ENCODE measurements at places on chromosomes 7 and 10.

- no peak for DNase-seq
Measured at GRCh38 chr7:116455499-116455898, 44.0 kb upstream of the CAV2 start.

GRCh38 chr7:100584054-100584682 is 1.8 kb downstream of the LRCH4 start:
- no peak for DNase-seq

DNA sequence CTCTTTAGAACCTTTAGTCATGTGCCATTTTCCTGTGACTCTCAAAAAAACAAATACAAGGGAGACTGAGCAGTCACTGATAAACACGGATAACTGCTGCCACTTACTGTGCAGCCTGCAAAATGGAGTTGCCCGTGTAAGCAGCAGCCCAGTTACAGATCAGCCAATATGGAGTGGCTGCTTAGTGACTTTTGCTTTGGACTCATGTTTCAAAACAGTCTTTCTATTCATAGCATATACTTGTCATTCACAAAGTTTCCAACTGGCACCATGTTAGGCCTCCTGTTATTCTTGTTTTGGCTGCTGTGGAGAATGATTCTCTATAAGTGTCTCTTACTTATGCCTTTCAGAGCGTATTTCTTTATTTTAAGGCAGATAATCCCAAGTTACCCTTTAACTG is 3.0 kb downstream of the FAM204A start:
- DNase-seq = no peak

DNA sequence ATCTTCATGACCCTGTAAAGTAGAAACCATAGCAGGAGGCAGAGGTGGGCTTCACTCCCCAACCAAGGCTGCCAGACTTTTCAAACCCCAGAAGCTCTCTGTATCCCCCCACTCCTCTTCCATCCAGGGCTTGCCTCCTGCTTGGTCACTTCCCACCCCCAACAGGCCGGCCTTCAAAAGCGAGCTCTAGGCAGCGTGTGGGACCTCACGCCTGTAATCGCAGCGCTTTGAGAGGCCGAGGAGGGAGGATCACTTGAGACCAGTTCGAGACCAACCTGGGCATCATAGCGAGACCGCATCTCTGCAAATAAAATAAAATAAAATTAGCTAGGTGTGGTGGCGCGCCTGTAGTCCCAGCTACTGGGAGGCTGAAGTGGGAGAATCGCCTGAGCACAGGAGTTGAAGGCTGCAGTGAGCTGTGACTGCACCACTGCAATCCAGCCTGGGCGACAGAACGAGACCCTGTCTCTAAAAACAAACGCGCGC is 743 bp upstream of the POR start:
- no peak for DNase-seq

GRCh38 chr7:17374654-17375053 is 76.2 kb downstream of the AHR start:
- no peak for DNase-seq

- no peak for DNase-seq
Measured at GRCh38 chr7:107104801-107105200, 60.3 kb downstream of the PRKAR2B start.

GRCh38 chr7:122790591-122790990 is 87.9 kb upstream of the RNF148 start:
- no peak for DNase-seq

DNA sequence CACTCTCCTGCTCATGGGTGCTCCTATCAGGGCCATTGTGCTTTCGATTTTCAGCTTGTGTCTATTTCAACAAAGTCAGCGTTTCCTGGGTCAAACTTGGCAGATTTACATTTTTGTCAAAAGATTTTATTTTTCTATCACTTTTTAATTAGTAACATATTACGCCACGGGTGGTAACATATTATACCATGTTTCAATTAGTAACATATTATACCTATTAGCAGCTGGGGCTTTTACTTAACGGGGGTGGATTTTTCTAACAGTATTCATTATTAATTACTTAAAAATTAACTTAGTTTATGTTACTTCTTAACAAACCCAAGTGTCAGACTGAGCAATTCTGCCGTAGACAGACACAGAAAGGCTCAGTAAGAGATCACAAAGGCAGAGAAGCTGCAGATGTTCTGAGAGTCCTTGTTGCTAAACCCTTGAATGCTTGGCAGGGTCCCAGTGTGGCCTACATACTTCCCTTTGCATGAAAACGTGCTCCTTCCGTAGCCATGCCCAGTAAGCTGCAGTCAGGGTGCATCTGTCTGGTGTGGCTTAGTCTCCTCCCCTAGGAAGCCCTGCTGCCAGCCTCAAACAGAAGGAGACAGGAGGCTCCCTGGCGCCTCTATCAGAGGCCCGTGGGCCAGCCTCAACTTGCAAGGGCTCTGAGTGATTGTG is 263.1 kb upstream of the CXCL12 start:
- no peak for DNase-seq

DNA sequence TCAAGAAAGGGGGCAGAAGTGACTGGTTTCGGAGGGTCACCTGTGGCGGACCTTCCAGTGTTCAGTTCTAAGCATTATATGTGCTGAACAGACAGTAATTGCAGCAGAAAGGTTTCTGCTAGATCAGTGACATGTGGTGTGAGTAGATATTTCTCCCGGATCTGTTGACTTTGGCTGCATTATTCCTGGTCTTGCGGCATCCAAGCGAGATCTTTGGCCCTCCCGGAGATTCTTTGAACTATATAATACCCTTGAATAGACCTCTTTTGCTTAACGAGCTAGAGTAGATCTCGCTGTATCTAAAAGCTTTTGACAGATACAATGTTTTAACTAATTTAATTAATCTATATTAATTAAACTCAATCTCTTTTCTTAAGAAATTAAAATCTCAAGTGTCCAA is 99.8 kb downstream of the PTN start:
- DNase-seq = no peak

DNA sequence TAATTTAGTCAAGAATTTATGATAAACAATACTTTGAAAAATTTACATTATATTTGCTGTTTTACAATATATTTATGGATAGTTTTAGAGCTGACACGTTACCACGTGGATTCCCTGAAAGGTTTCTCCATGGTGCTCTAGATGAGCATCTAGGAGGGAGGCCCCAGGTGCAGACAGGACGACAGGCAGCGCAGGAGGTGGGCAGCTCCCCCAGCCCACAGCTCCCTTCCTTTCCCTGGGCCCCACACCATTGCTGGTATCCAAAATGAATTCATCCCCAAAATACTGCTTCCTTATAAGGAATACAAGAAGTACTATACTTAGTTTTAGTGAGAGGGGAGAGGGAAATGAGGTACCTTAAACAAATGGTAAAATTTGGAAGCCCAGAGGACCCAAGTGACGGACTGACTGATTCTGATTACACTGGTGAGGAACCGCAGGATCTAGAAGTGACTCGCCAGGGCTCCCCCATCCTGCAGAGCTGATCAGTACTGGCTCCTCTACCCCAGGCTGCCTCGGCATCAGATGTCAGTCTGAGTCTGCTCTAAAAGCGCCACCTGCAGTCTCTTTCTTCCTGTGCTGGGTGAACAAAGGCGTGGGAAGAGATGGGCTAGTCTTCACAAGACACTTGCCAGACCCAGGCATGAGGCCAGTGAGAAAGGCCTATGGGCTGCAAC is 89.2 kb downstream of the DLG5 start:
- DNase-seq = peak; percentile 60

DNA sequence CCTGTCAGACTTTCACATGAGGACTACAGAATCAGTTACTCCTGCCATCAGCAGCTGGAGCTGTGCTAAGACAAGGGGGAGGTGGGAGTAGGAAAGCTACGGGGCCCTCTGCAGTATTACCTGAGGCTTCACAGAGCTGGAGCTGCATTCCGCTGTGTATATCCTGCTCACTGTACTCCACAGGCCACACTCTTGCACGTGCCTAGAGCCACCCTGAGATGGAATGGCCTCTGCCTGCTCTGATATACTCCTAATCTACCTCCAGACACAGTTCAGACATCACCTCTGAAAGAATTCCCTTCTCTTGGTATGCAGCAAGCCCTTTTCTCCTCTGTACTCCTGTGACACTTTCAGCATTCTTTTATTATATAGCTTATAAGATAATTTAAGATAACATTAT is 34.8 kb downstream of the TRDMT1 start:
- no peak for DNase-seq

DNA sequence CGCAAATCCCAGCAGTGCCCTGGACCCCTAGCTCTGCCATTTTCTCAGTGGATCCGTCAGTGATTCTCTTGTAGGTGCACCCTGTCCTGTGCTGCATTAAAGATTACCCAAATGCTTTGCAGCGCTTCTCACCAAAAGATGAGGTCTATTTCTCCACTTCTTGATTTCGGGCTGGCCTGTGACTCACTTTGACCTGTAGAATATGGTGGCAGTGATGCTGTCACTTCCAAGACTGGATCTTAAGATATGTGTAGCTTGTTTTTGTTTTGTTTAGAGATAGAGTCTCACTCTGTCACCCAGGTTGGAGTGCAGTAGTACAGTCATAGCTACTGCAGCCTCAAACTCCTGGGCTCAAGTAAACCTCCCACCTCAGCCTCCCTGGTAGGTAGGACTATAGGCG is 37.0 kb upstream of the ZMIZ1 start:
- no peak for DNase-seq

DNA sequence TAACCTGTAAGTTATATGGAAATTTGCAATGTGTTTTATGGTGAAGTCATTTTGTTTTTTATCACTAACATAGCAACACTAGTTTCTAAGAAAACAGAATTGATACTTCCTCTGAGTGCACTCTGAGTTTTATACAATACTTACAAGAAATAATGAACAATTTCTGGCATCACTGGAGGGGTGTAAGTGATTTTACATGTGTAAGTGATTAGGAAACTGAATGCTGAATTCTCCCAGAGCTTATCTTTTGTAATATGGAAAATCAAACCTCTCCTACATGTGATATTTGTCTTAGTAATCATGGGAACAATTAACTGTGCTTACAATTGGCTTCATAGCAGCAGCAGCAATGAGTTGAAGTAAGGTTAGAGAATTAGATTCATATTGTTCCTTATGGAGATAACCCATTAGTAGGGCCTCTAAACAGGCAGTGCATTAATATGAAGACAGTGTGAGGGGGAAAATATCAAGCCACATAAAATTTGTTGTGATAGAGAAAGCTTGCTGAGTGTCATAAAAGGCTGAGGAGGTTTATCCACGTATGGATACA is 37.4 kb downstream of the SEMA3C start:
- no peak for DNase-seq

DNA sequence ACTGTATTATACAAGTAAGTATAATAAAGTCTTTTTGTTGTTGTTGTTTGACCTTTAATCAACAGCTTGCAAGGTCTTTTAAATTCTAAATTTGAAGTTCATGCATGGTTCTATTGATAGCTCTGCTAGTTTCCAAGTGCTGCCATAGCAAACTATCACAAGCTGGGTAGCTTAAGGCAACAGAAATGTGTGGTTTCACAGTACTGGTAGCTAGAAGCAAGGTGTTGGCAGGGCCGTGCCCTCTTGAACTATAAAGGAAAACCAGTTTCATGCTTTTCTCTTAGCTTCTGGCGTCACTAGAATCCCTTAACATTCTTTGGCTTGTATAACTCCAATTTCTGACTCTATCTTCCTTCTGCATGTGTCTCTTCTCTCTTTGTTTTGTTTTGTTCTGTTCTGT is 1021.9 kb upstream of the AUTS2 start:
- DNase-seq = no peak

DNA sequence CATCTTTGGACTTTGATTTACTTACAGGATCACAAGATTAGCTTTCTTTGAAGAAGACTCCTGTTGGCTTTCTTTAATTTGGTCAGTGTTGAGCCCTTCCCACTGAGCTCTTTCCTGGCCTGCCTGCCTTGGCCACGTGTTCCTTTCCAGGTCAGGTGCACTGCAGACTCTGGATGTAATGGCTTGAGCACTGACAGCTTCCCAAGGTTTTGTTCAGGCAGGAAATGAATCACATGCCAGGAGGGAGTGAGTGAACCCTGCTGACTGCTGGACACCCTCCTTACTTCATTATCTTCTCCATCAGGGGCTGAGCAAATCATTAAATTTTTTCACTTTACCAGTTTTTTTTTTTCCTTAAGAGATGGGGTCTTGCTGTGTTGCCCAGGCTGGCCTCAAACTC is 29.8 kb downstream of the SNX10 start:
- no peak for DNase-seq

- DNase-seq = no peak
Measured at GRCh38 chr10:73979809-73980433, 18.0 kb upstream of the VCL start.

GRCh38 chr10:19862811-19863515 is 46.7 kb downstream of the PLXDC2 start:
- no peak for DNase-seq

- no peak for DNase-seq
Measured at GRCh38 chr7:137820677-137821420, 25.9 kb downstream of the DGKI start.

- DNase-seq = no peak
Measured at GRCh38 chr7:12741951-12742575, 54.6 kb downstream of the ARL4A start.

- DNase-seq = no peak
Measured at GRCh38 chr10:111079241-111079760, 2.5 kb downstream of the ADRA2A start.

DNA sequence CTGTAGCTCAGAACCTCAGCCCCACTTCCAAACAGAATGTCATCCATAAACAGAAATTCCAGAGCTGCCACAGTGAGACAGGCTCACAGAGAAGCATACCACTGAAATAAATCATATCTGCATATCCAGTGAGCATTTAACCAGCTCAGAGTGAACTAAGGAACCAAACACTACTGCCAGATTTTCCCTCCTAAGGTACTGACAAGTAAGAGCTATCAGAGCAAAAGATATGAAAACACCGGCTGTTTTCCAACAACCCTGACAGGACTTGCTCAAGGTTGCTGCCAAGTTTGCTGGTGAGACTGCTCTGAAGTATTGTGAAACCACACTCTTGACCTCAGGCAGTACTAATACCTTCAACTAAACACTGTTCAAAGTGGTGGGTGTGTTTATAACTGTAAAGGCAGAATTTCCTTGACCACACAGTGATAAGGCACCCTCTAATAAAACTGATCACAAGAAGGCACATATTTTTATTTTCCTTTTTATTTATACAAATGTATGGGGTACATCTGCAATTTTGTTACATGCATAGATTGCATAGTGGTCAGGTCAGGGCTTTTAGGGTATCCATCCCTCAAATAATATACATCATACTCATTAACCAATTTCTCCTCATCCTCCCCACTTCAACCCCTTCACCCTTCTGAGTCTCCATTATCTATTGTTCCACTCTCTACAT is 18.3 kb downstream of the SGMS1 start:
- DNase-seq = no peak

All from stimulated activated CD4-positive, alpha-beta T cell treated with anti-CD3 and anti-CD28 coated beads, Interleukin-12 subunit alpha, Interleukin-12 subunit beta, amount 100 ng/mL, for 48 hours (primary cell).